NCI-H510A treated with DMSO at 0.1 percent for 48 hours (cell line): ENCODE measurements at places on chromosomes 13 and 19.

DNA sequence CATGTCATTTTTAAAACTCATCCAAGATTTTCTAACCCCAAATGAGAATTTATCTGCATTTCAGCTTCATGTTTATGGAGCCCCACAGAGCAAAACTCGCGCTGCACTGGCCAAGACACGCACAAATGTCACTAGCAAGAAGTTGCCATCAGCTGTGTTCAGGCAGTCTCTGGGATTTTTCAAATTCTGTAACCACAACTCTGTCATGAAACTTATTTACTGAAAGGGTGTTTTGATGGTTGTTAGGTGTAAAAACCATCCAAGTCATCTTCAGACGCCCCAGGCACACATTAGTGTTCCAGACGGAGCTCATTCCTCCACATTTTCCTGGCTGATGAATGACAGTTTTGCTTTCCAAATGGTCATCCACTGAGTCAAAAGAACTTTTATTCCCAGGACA lies 63.4 kb downstream of the SLC7A1 start:
- no peak for DNase-seq

DNA sequence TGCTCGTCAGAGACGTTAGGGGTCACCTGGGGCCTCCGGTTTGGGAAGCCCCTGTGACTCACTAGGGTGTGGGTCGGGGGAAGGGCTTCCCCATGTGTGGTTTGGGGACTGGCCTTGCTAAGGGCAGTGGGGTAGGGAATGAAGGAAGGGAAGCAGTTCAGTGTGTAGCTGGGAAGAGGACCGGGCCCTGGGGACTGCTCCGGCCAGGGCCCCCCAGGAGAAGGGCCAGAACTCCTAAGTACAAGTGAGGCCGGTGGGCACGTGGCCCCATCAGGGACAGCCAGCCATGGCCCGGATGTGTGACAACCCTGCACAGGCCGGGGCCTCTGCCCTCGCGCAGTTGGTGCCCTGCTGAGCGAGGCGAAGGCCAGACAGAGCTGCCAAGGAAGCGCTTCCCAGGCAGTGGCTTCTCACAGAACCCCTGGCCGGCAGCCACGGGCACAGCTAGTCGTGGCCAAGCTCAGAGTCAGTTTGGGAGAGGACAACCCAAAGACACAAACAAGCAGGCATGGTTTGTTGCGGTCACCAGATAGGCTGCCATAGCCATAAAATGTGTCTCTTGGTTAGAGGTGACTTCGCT lies 25.7 kb downstream of the TEX29 start:
- no peak for DNase-seq

DNA sequence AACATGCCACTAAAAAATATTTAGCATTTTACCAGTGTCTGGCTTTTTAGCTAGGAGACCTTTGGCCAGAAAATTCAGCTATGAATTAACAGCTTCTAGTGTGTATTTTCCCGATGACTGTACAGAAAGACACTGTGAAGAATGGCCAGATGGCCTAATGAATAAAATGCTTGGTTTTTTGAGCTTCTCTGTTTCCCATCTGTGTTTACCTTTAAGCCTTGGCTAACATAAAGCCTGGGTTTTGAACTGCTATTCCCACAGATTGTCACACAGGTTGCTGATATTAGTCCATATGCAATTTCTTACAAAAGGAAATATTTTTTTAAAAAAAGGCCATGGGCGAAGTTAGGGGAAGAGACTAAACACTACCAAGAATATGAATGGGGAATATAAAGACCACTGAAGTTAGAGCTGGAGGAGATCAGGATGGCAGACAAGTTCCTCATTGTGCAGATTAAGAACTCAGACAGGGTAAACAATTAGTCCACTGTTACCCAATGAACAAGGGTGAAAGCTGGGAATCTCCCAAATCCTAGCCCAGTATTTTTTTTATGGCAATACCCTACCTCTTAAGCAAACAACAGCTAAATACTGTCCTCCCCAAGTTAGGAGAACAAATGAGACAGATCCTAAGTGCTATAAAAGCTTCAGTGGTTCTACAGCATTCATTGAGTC lies 95.1 kb downstream of the DCT start:
- no peak for DNase-seq

DNA sequence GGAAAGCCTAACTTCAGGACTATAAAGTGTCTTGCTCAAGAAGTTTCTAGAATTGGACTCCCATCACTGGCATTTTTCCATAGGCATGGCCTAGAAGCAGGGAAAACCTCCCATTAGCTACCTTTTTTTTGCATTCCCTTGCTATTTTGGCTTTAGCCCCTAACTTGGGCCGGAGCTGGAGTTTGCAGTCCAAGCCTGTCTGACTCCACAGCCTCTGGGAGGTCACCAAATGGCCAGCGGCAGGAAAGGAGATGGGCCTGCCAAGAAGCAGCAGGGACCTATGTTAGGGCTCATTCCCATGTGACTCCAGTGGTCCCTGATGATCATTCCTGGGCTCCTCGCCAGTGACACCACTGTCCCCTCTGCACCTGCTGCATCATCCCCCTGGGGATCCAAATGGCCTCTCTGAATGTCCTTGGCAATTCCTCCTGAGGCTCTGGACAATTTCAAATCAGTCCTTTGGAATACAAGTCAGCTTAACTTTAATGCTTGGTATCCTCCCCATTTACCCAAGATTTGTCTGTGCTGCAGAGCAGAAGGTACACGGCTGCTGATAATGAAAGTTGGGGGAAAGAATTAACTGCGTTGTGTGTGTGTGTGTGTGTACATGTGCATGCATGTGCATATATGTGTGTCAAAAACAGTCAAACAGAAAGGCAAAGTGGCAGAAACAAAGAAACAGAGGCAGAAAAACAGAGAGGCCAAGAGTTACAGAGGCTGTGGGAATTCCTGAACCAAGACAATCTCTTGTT lies 69.8 kb upstream of the SERP2 start:
- DNase-seq, result no peak

GRCh38 chr19:46692918-46693722 lies 23.8 kb downstream of the PRKD2 start:
- no peak for DNase-seq

- DNase-seq, result no peak
Observed at GRCh38 chr19:543910-544608, at the start of gene GZMM. Gene GZMM (plus strand): TSS chr19:544053. CDS start chr19:544072, 19 bp downstream.

DNA sequence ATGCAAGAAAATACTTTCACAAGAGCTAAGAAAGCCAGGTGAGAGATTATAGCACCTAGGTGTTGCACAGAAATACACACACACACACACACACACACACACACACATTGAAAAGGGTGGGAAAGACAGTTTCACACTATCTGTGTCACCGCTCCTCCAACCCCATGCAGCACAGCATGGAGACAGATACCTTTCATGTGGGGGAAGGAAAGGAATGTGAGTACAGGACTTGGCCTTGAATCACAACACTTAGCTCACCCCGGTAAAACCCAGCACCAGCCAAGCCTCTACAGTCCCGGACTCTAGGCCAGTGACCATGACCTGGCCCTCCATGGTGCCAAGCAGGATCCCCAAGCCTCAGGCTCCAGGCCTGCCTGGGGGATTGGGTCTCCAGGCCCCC lies 462.0 kb upstream of the SPRY2 start:
- no peak for DNase-seq

GRCh38 chr13:79874396-79875360 lies 393.7 kb downstream of the NDFIP2 start:
- DNase-seq, result no peak

GRCh38 chr13:24693862-24694471 lies 13.8 kb downstream of the ATP12A start:
- peak; percentile 26 for DNase-seq

DNA sequence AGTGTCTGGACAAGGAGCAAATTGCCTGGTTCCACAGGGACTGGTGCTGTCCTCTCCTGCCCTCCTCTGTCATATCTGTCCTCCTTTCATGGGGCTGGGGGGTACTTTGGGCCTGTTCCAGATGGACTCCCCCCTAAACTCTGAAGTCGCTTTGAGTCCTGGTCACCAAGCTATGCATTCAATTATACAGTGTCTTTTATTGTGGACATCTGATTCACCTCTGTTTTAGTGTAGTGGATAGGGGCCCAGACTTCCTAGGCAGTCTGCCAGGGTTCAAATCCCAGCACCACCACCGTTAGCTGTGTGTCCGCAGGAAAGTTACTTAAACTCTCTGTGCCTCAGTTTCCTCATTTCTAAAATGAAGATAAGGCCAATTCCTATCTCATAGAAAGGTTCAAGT lies 21.0 kb upstream of the IRS2 start:
- DNase-seq, result no peak

DNA sequence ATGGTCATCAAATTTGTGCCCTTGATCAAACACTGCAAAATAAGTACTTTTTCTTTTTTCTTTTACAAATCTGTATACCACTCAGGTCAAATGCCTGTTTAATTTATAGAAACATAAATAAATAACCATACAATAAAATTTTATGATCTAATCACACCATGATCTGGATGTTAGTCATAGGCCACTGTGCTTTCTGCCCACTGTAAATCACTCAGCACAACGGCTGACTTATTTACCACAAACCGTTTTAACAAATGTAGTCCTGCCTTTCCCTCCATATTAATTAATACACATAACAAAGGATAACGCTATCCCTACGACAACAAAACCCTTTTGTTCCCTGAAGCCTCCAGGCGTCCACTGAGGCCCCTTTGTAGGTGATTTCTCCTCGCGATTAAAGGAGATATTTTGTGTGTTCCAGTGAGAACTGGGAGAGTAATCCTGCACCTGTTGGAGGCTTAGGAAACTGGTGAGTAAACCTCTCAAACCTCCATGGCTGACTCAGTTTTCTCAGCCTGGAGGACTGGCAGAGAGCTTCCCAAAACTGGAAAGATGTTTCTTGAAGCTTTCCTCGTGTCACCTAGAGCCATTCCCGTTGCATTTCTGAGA lies 477.1 kb upstream of the SGCG start:
- peak; percentile 11 for DNase-seq

- DNase-seq, result no peak
Observed at GRCh38 chr13:71877256-71877653, 10.3 kb upstream of the DACH1 start.

DNA sequence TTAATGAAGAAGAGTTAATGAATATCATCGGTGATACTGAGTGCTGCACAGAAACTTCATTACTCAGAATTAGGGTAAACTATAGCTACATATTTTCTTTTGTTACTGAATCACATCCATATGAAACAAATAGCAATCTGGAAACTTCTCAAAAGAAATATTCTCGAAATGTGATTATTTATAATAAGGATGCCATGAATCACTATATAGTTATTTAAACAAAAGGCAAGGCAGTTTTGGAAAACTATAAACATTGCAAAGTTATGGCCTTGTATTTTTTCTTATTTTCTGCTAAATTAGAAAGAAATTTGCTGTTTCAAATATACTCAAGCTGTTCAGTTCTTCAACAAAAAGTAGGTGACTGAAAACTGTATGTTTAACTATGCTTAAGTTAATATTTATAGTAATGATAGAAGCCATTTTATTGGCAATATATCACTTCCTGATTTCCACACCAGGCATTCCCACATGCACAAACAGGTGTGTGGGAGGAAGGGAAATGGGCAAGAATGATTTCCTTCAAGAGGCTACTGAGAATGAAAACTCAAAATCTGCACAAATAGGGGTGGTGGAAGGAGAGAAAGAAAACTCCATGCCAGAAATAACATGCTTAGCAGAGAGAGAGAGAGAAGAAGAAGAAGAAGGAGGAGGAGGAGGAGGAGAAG lies 74.5 kb upstream of the FRY start:
- no peak for DNase-seq

DNA sequence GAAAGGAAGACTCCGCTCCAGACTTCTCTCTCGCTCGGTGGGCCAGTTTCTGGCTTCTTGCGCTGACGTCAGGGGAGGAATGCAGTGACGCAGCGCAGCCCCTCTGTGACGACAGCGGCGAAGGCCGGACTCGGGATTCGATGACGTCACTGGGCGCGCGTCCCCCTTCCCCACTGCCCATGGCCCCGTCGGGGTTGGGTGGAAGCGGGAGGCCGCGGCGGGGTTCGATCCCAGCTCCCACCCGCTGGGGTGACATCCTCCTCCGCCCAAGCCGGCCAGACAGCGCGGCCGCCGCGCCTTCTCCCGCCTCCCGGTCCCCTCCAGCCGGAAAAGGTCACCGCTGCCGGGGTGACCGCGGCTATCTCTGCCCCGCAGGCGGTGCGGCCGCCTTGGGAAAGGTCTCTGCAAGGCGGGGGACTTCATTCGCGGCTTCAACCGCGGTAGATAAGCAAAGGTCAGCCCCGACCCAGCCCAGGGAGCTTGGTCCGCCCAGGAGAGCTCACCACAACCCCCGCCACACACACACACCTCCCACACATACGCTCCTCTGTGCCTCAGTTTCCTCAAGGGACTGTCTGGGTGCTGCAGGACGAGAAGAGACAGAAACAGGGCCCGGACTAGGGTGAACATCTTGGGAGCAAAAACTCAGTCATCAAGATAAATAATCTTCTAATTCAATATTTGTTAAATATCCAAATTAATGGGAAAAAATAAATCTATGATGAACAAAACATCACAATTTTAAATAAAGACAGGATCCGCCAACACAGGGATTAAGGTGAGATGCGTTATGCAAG lies 844 bp upstream of the RFX1 start:
- DNase-seq, result no peak

GRCh38 chr13:74136084-74136658 lies 2.0 kb upstream of the KLF12 start:
- no peak for DNase-seq

DNA sequence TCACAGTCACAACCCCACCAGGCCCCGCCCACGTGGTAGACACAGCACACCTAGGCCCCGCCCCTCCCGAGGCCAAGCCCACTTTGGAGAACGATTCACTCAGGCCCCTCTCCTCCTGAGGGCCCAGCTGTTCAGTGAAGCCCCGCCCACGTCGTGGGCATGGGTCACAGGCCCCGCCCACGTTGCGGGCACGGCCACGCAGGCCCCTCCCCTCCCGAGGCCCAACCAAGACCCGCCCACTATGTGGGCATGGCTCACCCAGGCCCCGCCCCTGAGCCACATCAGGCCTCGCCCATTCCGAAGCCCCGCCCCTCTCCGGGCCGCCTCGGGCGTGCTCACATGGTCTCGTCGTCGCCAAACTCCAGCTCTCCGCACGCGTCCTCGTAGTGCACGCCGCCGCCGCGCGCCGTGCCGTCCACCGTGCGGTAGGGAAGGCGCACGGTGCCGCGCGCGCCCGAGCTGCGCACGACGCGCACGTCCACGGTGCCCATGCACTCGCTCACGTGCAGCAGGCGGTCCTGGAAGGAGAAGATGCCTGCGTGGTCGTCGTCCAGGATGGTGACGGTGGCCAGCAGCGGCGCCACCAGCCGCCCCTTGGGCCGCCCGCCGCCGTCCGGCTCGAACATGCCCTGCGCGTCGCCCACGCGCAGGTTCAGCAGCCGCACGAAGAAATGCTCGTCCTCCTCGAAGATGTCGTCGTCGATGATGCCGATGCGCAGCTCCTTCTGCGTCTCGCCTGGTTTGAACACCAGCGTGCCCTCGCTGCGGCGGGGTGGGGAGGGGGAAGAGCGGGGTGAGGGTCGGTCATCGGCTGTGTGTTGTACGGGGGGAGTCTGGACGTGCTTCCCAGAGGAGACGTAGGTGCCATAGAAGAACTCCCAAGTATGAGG lies 24.0 kb downstream of the SLC8A2 start:
- DNase-seq, result no peak

GRCh38 chr13:27956576-27957300 lies 12.4 kb downstream of the CDX2 start:
- no peak for DNase-seq

GRCh38 chr19:48102870-48103751 lies 7.5 kb downstream of the PLA2G4C start:
- no peak for DNase-seq

GRCh38 chr13:80946008-80946802 lies 605.3 kb upstream of the SPRY2 start:
- no peak for DNase-seq

GRCh38 chr13:51977625-51978024 lies 33.6 kb downstream of the ATP7B start:
- DNase-seq, result no peak
